Neural progenitor cell (in vitro differentiated cells): ENCODE measurements at places on chromosomes 12 and 14.

- DNase-seq, result no peak
These were observed 81.3 kb upstream of the RIC8B start for GRCh38 chr12:106692896-106693820.

- no peak for DNase-seq
These were observed 40.5 kb downstream of the RASSF3 start for GRCh38 chr12:64650762-64651161.

DNA sequence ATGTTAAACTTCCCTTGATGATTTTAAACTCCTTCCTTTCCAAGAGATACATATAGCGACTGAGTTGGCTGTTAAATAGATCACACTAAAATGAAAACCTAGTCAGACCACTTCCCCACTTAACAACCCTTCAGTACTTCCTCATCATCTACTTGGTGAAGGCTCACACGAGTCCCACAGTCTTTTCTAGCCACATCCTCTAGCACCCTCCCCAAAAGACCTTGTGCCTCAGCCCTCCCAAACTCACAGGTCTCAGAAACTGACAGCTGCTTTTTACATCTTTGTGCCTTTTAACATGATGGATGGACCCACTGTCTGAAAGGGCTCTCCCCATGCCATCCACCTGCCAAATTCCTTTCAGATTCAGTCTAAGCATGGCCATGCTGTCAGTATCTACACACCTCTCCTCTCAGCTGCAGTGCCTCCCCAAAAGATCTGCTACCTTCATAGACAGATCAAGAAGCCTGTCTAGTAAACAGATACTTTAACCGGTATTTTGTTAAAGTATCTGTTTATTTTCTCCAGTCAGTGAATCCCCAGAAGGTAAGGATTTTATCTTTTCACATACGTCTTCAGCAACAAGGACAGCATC lies 65.1 kb upstream of the GPHB5 start:
- DNase-seq, result no peak

DNA sequence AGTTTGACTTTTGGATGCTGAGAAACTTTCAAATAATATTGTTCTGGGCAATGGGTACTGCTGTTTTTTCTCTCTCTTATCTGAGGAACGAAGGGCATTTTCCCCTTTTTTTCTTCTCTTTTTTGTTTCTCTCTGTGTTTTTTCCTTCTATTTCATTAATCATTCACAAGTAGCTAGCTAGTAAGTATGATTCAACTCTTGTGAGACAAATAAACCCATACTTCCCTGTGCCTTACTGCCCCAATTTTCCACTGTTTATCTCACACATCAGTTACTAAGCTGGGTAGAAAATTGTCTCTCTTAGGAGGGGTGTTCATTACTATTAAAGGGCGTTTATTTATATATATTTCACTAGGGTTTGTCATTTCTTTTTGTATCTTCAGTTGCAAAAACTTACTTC lies 437.6 kb downstream of the RERGL start:
- DNase-seq, result no peak
